ENCODE measurements at places on chromosomes 4 and X.

DNA sequence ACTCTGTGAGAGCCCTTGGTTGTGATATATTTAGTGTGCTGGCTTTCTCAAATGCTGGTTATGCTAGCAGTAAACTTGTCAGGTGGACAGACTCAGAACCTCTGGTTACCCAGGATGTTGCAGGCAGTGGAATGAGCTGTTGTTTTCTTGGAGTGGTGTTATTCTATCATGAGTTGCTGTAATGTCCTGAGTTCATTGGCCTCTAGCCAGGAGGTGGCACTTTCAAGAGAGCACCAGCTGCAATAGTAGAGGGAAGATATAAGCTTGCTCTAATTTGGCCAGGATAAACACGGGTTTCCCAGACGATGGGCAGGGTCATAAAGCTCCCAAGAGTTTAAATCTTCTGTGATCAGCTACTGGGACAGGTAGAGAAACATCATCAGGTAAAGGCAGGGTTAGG lies 95.0 kb upstream of the UBQLN2 start:
- DNase-seq = no peak

- DNase-seq = no peak
Measured at GRCh38 chr4:105352826-105353225, 121.0 kb downstream of the PPA2 start.

DNA sequence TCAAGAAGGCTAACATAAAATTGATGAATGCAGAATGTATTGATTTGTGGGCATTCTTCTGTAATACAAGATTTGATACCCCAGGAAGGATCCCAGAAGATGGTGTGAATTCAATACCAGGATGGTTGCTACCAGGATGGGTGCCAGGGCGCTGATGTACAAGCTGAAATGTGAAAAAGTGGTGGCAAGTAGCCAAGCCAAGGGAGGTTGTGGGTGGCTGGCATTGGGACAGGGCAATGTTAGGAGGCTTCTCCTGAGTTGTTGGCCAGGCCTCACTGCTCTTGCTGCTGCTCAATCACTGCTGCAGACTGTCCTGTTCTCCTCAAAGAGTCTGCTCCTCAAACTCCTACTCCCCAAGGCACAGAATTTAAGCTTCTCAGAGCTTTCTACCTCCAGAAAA lies 77.1 kb downstream of the RBM46 start:
- DNase-seq = no peak

GRCh38 chr4:84481077-84481859 lies 17.8 kb downstream of the NKX6-1 start:
- no peak for DNase-seq

DNA sequence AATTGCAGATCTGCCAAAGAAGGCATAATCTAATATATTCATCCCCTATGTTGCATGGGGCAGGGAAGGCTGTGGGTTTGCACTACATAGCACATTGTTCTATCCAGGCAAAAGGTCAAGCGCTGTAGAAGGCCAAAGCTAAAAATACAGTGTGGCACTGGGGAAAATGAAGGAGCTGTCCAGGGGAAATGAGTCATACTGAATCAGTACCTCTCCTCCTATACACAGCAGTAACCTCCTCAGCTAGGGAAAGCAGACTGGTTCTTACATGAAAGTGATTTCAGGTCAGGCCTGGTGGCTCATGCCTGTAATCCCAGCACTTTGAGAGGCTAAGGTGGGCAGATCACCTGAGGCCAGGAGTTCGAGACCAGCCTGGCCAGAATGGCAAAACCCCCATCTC lies 31.0 kb upstream of the SLC25A4 start:
- no peak for DNase-seq

All from NCI-H1092 treated with DMSO at 0.1 percent for 48 hours (cell line).